ENCODE measurements at places on chromosomes 5 and 9.

- H3K4me3 ChIP-seq = no peak overlapping the region
- DNase-seq = no peak
- H3K27ac ChIP-seq = no peak overlapping the region
- H3K27me3 ChIP-seq = no peaks in the 10 kb centered on the region
- no peaks in the 10 kb centered on the region for H3K36me3 ChIP-seq
Observed at GRCh38 chr5:88847420-88847819, 35.6 kb downstream of the MEF2C start.

GRCh38 chr5:160030631-160031377 is 21.9 kb downstream of the TTC1 start:
- H3K27me3 ChIP-seq = no peaks in the 10 kb centered on the region
- H3K4me3 ChIP-seq = no peak overlapping the region
- no peak overlapping the region for H3K27ac ChIP-seq
- DNase-seq = no peak

DNA sequence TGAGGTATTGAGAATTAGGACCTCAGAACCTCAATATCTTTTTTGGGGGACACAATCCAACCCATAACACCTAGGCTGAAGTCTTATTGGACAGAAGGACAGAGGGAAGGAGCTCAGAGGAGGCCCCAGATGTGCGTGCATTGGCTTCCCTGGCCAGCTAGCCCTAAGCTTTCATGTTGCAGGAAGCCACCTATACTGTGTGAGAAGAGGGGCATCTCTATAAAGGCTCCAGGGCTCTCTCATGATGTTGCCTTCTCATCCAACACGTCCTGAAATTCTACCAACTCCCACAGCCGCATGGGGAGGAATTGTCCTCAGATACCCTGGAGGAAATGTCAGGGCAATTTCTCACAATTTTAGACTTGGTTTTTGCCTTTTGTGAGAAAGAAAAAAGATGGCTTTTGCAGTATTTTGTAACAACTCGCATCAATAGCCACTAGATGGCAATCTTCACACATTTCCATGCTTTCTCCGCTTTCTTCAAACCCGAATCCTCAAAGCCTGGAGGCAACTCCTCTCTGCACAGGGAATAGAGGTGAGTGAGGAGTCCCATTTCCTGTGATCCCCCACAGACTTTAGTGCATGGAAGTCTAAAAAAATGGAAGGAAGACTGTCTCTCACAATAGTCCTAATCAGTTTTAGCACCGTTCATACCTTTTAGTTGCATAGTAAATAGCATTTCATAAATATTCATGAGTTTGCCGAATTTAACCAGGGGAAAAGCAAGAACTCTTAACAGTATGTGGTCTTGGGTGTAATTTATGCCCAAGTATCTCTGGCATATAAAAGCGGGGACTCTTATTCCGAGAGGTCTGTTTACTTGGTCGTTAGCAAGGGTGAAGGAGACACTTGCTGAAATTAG is 7.4 kb upstream of the PPP3R2 start:
- H3K27me3 ChIP-seq = peaks cover 6% of the 10 kb centered on the region
- no peaks in the 10 kb centered on the region for H3K36me3 ChIP-seq
- no peak overlapping the region for H3K4me3 ChIP-seq
- peak; percentile 68 for DNase-seq
- no peak overlapping the region for H3K27ac ChIP-seq

GRCh38 chr5:133052317-133053175 is 733 bp downstream of the HSPA4 start:
- no peaks in the 10 kb centered on the region for H3K27me3 ChIP-seq
- H3K4me1 ChIP-seq = peaks cover 12% of the 10 kb centered on the region
- peaks cover 5% of the 10 kb centered on the region for H3K36me3 ChIP-seq
- H3K27ac ChIP-seq = peak overlapping the region; percentile 99

- peaks cover 9% of the 10 kb centered on the region for H3K36me3 ChIP-seq
- no peak overlapping the region for H3K27ac ChIP-seq
- H3K4me3 ChIP-seq = no peak overlapping the region
- H3K27me3 ChIP-seq = no peaks in the 10 kb centered on the region
Observed at GRCh38 chr5:98433673-98434072, 339.8 kb upstream of the RGMB start.

Measured in endodermal cell (in vitro differentiated cells).